Effector CD4-positive, alpha-beta T cell (primary cell): ENCODE measurements at places on chromosomes 1 and 21.

GRCh38 chr1:149931212-149931790, 3.7 kb upstream of the SF3B4 start:
- DNase-seq = no peak

GRCh38 chr1:105083611-105084010, 1333.9 kb downstream of the AMY1C start:
- no peak for DNase-seq

- no peak for DNase-seq
Observed at GRCh38 chr1:66278260-66279021, 255.5 kb upstream of the SGIP1 start.

DNA sequence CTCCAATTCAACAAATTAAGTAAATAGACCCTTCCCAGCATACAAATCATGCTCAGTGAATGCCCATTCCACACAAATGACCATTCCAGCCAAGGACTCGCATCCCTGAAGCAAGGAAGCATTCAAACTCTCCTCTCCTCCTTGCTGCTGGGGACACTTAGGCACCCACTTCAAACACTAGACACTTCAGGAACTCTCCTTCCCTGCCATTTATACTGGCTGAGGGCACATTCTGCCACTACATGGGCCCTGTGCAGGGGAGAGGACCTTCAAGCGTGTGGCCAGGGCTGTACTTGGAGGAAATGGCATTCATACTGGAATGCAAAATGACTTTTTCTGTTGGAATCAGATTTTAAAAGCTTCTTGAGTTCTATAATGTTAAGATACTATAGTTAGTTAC, 22.3 kb downstream of the GJA5 start:
- DNase-seq = no peak

DNA sequence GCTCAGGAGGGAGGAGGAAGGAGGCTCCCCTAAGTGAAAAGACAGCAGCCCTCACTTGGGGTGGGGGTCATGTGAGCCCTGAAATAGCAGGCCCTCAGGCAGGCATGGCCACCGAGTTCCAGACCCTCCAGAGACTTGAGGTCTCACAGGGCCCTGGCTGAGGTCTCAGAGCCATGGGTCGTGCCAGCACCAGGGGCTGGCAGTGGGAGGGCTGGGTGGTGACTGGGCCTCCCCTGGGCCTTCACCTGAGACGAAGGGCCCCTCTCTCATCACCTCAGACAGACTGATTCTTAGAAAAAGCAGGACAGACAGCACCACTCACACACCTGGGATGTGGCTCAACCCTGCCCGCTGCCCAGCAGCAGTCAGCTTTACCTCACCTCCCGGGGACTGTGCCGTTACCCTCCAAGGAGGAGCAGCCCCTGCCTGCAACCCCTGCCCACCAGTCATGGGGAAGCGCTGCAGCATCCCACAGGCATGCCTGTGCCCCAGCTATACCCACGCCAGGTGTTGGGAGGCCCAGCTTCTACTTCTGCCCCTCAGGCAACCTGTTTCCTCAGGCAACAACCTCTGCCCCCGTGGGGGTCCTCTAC, 42.6 kb upstream of the LRP8 start:
- no peak for DNase-seq

DNA sequence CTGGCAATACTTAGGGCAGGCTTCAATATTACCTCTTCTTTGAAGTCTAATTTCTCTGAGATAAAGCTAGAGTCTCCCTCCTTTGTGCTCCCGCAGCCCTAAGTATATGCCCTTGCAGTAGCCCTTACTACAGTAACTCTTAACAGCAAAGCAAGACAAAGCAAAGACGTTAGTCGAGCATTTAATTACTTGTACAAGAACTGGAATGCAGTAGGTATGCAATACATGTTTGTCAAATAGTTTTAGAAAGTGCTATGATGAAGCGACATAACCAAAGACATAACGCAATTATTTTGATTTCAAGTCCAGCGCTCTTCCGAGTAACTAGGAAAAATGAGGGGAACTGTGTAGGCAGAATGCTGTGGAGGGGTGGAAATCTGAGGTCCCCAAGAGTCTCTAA, 1.6 kb downstream of the P3H1 start:
- DNase-seq = no peak

DNA sequence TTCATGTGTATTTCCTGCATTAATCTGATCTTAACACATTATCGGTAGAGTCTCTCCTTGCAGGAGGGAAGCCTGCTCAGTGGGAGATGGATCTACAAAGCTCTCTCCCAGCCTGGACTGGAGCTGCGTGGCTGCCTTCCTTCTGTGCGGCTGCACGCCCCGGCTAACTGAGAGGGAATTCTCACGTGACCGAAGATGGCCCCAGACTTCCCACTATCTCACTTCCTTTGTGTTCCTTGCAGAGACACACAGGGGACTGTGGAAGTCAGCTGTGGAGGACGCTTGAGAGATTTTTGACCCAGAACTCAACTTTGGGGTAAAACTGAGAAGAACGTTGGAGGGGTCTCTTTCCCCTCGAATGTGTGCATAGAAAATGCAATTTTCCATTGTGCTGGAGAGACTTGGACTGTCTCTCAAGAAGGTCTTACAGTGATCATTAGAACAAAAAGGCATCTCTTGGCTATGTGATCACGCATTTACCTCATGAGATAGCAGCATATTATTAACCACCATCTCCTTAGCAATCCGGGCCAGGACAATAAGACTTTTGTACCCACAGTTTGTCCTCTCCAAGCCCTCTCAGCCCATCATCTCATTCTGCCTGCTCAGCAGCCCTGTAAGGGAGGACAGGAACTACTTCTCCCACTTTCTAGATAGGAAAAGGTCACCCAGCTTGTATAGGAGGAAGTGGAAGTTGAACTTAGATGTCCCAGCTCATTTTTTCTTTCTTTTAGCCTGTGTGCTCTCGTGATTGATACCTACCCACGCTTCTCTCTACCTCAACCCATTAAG, 49.3 kb upstream of the TARBP1 start:
- no peak for DNase-seq

- no peak for DNase-seq
Observed at GRCh38 chr1:228304225-228304624, 96.4 kb downstream of the OBSCN start.

GRCh38 chr1:89657886-89658285, 25.0 kb downstream of the LRRC8C start:
- peak; percentile 31 for DNase-seq

DNA sequence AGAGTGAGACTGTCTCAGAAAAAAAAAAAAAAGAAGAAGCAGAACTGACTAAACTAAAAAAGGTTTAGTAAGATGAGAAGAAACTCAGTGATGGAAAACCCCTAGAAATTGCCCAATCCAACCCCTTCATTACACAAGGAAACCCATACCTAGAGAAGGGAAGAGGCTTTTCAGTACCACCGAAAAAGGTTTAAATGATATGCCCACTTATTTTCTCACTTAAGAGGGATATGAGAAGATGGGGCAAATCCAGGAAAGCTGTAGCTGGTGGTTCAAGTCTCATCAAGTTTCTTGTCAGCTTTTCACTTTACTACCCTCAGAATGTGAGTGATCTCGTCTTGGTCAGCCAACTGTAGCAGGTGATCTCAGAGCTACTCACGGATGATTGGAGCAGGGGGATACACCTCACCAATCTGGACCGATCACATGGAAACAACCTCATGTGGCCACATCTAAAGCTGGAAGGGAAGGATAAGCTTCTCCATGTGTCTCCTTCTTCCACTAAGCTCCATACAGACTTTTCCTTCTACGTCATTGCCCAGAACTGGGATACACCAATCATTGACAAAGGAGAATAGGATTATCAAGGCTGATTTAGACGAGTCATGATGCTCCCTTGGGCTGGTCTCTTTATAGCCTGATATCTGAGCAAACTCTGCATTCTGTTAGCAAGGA, 126.7 kb upstream of the POU3F1 start:
- no peak for DNase-seq

GRCh38 chr1:94783342-94784189, 36.6 kb upstream of the SLC44A3 start:
- no peak for DNase-seq

DNA sequence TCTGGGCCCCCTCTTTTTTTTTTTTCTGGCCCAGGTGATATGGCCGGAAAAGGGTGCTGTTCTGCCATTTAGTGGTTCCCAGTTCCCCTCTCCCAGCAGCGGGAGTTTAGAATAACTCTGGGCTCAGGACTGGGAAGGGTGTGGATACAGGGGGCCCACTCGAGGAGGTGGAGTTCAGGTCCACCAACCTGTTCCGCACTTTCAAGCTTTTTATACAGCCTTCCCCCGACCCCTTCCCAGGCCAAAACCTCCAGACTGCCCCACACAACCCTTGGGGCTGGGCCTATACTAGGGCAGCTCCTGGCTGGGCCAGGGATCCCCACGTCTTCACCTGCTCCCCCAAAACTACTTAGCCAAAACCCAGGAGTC, 402 bp downstream of the PLEKHG5 start:
- DNase-seq = no peak
